T1000 (cell line): ENCODE measurements at places on chromosomes 7 and 10.

GRCh38 chr7:5692845-5693278 is 88.6 kb downstream of the RNF216 start:
- no peak for DNase-seq

- DNase-seq = no peak
Observed at GRCh38 chr7:86846494-86847190, 202.9 kb downstream of the GRM3 start.

GRCh38 chr7:116542618-116543017 is 17.8 kb downstream of the CAV1 start:
- no peak for DNase-seq

DNA sequence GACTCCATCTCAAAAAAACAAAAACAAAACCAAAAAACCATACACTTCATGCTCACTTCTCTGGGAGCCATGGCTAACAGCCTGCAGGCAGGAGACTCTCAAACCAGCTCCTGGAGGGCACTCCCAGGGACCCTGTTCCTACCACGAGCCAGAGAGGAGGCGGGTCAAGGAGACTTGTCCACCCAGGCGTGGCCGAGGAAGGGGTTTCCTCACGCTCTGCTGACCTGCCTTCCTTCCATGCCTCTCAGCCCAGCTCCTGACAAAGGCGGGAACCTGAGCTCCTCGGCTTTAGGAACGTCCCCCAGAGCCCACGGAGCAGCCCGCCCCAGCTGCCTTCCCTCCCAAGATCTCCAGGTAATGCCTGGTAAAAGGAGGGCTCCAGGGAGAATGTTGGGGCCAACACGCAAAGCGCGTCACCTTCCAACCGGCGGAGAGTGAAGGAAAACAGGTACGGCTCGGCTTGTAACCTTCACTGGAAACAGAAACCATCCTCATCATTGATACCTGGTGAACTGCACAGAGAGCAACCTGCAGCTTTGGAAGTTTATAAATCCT is 9.5 kb downstream of the GPR146 start:
- DNase-seq = no peak

DNA sequence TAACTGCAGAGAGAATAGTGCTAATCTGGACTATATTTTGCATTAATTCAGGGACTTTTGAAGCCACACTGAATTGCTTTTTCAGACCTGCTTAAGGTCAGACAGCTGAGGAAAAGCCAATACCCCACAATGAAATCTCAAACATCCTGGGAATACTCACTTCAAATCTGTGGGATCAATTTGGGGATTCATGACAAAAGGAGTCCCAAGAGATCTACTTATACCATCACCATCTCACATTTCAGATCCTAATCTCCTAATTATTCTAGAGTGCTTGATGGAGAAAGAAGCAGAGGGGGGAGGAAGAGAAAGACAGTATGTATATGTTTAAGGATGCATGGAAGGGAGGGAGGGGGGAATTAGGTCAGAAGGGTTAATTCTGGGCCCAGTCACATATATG is 202.2 kb downstream of the CACNA2D1 start:
- DNase-seq = no peak

GRCh38 chr10:12980102-12980661 is 21.3 kb downstream of the CCDC3 start:
- DNase-seq = no peak

- no peak for DNase-seq
Observed at GRCh38 chr10:124686707-124687376, 57.3 kb downstream of the FAM53B start.

GRCh38 chr7:37092548-37092947 is 356.1 kb downstream of the ELMO1 start:
- DNase-seq = no peak

GRCh38 chr7:31083210-31083786 is 31.2 kb downstream of the ADCYAP1R1 start:
- no peak for DNase-seq

DNA sequence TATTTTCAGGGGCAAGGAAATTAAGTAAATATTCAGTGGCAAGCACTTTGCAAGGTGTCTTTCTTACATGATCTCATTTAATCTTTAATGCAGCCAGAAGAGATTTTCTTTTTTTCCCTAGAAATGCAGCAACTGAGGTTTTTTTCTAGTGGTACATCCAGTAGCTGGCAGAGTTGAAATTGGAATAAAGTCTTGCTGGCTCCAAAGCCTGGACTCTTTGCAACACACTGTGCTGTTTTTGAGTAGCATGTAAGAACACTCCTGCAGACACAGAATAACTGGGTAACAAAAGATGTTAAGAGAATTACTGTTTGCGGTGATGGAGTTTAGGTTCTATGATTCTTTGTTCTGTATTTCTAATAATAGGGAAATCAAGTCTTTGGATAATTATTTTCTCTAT is 123.6 kb downstream of the PON1 start:
- DNase-seq = no peak

GRCh38 chr10:30893208-30893607 is 138.5 kb downstream of the ZNF438 start:
- DNase-seq = no peak

- DNase-seq = no peak
Observed at GRCh38 chr10:24484771-24485170, 238.9 kb downstream of the ARHGAP21 start.
